GM23248 (cell line): ENCODE measurements at places on chromosomes 2 and 18.

GRCh38 chr2:56053679-56054078 is 130.1 kb upstream of the EFEMP1 start:
- DNase-seq, result no peak

DNA sequence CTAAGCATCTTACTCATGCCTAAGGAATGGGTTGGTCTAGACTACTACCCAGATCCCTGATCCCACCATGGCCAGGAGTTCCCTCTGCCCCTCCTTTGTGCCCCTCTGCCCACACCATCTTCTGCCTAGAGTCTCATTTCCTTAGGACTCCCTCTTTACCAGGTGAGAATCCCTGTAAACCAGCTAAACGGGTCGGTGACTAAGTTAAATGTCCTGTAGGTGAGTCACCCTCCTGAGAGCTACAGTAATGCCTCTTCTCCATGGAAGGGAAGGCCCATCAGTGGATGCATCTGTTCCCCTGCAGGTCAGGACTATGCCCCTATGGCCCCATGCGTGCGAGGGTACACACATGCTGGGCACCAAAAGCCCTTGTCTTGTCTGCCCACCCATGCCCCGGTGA is 25.4 kb downstream of the PTGR3 start:
- DNase-seq, result peak; percentile 34

GRCh38 chr2:218871345-218872302 is 9.0 kb upstream of the WNT10A start:
- DNase-seq, result peak; percentile 23

GRCh38 chr2:10072656-10073480 is 7.3 kb downstream of the CYS1 start:
- DNase-seq, result peak; percentile 88

DNA sequence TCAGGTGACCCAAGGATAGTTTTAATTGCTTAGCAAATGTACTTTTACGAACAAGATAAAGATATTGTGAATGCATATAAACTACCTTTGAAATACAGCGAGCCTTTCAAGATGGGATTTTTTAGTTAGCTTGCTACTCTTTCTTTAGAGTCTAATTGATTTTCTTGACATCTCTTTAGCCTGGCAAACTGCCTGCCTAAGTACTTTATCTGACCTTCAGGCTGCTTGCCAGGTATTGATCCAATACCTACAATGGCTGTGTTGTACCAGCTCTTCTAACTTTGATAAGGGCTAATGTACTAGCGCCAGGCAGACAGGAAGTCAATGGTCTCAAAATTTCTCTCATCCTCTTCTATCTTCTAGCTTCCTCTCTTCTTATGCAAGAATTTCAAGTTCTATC is 414.4 kb upstream of the ACVR2A start:
- DNase-seq, result no peak

DNA sequence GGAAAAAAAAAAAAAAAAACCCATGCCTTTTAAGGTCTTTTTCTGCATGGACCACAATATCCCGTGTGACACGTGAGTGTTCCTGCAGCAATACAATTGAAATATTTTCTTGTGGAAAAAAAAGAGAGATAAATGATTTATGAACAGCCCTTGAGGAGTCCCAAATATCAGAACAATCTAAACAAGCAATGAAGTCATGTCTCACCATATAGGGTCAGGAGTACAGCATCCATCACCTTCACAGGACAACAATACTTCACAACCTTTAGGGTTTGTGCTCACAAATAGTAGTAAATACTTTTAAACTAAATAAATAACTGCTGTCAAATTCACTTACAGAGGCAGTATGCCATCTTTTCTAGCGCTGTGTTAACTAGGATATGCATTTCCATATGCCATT is 87.9 kb downstream of the ZEB2 start:
- no peak for DNase-seq

DNA sequence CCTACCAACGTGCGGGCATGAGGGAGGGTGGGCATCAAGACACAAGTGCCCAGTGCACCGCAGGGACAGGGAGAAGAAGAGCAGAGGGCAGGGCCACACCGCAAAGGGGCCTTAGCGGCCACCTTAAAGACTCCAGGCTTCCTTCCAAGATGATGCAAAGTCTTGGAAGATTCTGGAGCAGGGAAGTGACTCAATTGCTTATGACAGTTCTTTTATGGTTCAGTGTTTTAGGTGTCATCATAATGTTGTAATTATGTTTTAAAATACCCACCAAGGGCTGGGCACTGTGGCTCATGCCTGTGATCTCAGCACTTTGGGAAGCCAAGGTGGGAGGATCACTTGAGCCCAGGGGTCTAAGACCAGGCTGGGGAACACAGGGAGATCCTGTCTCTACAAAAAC is 44.5 kb upstream of the SEMA4C start:
- peak; percentile 82 for DNase-seq

DNA sequence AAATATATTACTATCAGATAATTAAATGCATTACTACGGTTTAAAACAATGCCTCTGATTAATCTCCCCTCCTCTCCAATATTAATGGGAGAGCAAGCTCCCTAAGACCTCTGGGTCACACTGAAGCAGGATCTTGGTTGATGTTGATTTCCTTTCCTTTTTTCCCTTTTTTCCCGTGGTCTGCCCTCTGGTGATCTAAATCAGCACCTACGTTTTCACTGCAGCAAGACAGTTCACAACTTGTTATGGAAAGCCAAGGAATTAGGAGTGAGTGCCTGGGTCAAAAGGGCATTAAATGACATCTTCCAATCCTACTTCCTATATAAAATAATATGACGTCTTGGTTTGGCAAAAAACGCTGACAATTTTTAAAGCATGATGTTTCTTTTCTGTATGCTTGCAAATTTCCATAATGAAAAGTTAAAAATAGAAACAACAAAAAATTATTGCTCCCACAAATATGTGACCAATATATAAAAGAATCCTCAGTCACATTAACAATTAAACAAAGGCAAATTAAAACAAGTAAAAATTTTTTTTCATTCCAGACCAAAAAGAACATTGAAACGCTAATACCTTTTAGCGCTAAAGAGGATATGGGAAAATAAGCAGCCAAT is 7.9 kb upstream of the CFAP36 start:
- DNase-seq, result peak; percentile 65

- no peak for DNase-seq
These were observed 2158.6 kb upstream of the PIK3C3 start for GRCh38 chr18:39796393-39796792.

- no peak for DNase-seq
These were observed 761.6 kb downstream of the DCC start for GRCh38 chr18:53101536-53102105.

- peak; percentile 97 for DNase-seq
These were observed 141.9 kb upstream of the LGALSL start for GRCh38 chr2:64311948-64312621.

- no peak for DNase-seq
These were observed 83.1 kb downstream of the NDUFA10 start for GRCh38 chr2:239942090-239942489.

GRCh38 chr2:65778137-65778536 is 345.7 kb upstream of the SPRED2 start:
- no peak for DNase-seq

DNA sequence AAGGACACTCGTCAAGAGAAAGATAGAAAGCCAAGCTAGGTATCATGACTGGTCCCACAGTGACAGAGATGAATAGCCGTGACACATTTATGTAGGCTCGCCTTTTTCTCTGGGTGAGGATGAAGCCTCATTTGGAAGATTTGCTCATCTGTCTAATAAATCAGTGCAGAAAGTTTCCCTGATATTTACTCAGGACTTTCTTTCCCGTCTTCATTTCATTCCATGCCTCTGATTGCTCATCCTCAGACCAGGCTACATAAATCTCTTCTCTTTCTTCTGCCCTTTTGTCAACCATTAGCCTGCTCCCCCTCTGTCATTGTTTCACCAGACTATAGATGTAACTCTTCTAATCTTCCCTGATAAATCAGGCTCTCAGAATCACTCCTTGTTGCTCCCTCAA is 361.8 kb upstream of the MEIS1 start:
- DNase-seq, result no peak
